Type B pancreatic cell (in vitro differentiated cells): ENCODE measurements at places on chromosomes 7 and 10.

- no peak overlapping the region for H3K27ac ChIP-seq
- no peak for DNase-seq
- no peaks in the 10 kb centered on the region for H3K27me3 ChIP-seq
- no peaks in the 10 kb centered on the region for H3K36me3 ChIP-seq
Measured at GRCh38 chr10:43035800-43036199, 41.1 kb upstream of the RET start.

DNA sequence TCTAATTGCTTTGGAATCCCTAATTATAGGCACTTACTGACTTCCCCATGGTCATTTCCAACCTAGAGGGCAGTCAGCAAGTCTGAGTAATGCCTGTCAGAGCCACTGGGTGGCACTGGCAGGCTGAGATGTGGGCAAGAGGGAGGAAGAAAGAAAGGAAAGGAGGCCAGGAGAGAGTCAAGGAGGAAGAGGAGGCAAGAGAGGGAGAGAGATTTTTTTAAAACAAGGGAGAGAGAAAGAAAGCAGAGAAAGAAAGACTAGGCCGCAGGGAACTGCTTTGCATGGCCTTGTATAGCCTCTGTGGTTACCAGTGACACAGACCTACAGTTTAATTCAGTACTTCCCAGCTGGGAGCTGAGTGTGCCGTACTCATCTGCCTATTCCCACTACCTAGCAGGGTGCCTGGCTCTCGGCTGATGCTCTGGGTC is 210.4 kb upstream of the ADO start:
- no peak overlapping the region for H3K4me3 ChIP-seq
- no peak for DNase-seq
- H3K27me3 ChIP-seq = peaks cover 12% of the 10 kb centered on the region
- no peaks in the 10 kb centered on the region for H3K36me3 ChIP-seq
- no peak overlapping the region for H3K27ac ChIP-seq

DNA sequence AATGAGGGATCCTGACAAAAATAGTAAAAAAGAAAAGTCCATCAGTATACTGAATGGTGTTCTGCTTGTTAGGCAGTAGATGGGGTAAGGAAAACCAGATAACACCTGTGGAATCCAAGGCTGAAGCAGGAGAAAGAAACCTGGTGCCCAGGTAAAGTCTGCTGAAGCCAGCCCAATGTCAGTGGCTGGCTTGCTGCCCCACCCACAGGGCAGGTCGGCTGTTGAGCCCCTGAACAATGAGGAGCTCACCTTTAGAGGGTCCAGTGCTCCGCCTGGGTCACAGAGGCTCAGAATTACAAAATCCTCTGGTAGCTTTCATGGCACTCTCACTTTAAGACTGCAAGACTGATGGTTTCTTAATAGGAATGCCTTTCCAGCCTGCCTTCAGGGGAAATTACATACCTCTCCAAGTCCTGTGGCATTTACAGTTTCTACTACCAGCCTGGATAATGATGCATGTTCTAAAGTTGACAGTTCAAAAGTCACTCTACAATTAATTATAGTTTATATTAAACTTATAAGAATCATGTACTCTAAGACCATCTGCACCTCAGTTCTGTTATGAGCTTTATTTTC is 23.8 kb downstream of the DHX32 start:
- no peaks in the 10 kb centered on the region for H3K27me3 ChIP-seq
- H3K36me3 ChIP-seq = peaks cover 11% of the 10 kb centered on the region
- no peak overlapping the region for H3K27ac ChIP-seq
- H3K4me1 ChIP-seq = no peaks in the 10 kb centered on the region
- no peak overlapping the region for H3K4me3 ChIP-seq

- H3K4me3 ChIP-seq = peak overlapping the region; percentile 100
- H3K36me3 ChIP-seq = peaks cover 8% of the 10 kb centered on the region
- peaks cover 22% of the 10 kb centered on the region for H3K4me1 ChIP-seq
- H3K27me3 ChIP-seq = peaks cover 3% of the 10 kb centered on the region
Measured at GRCh38 chr10:60777696-60778213, 523 bp upstream of the CDK1 start.

GRCh38 chr10:11865561-11865960 is 42.4 kb downstream of the PROSER2 start:
- peaks cover 8% of the 10 kb centered on the region for H3K4me1 ChIP-seq
- no peak overlapping the region for H3K27ac ChIP-seq
- DNase-seq = no peak
- no peaks in the 10 kb centered on the region for H3K27me3 ChIP-seq
- H3K36me3 ChIP-seq = peaks cover 5% of the 10 kb centered on the region

- H3K4me1 ChIP-seq = no peaks in the 10 kb centered on the region
- H3K4me3 ChIP-seq = peak overlapping the region; percentile 10
- no peak for DNase-seq
- H3K27ac ChIP-seq = no peak overlapping the region
- no peaks in the 10 kb centered on the region for H3K36me3 ChIP-seq
Measured at GRCh38 chr7:20441991-20442441, 111.3 kb downstream of the ITGB8 start.

DNA sequence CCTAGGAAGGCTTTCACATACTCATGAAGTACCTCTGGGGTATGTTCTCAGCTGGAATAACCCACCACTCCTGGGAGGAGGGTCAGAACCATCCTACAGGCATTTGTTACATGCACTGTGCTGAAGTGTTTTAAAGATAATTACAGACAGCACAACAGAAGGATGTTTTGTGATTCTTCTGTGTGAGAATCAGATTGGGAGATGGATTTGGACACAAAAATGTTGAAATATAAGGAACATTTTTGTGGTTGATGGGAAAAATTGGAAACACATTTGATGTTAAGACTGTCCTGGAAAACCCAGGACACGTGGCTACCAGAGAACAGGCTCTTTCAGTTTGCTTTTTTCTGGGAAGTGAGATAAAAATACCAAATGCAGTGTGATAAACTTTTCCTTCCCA is 61.4 kb downstream of the BICC1 start:
- no peak for DNase-seq
- H3K36me3 ChIP-seq = peaks cover 17% of the 10 kb centered on the region
- H3K4me1 ChIP-seq = peaks cover 30% of the 10 kb centered on the region
- H3K27ac ChIP-seq = no peak overlapping the region
- no peaks in the 10 kb centered on the region for H3K27me3 ChIP-seq

- no peaks in the 10 kb centered on the region for H3K36me3 ChIP-seq
- no peak overlapping the region for H3K4me3 ChIP-seq
- H3K27me3 ChIP-seq = no peaks in the 10 kb centered on the region
- H3K27ac ChIP-seq = no peak overlapping the region
- DNase-seq = no peak
Measured at GRCh38 chr10:15035385-15036301, 8.1 kb upstream of the OLAH start.
